Activated T-cell treated with anti-CD3 and anti-CD28 coated beads for 4 hours (primary cell): ENCODE measurements at places on chromosomes 6 and 20.

DNA sequence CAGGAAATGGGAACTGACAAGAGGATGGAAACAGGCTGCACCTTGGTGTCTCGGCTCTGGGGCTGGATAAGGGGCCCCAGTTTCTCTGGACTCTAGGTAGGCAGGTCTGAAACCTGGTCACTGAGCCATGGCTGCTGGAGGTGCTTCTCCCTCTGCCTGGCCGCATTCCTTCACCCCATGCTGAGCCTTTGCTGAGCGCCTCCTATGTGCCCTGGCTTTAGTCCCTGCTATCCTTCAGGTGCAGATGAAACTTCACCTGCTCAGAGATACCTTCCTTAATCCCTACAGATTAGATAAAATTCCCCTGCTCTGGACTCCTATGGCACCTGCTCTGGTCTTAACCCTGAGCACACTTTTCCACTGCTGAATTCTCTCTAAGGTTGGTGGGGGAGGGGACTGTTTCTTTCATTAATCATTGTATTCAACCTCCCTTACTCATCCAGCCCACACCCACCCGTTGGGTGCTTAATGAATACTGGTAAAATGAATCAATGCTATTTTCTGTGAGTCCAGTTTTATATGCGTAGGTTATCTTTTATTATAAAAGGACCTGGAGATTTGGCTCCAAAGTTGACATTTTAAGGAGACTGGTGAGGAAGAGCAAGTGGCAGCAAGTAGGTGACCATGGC is 19.3 kb downstream of the MYLK4 start:
- DNase-seq, result no peak

GRCh38 chr6:128307671-128308070 is 212.7 kb downstream of the PTPRK start:
- DNase-seq, result no peak

- no peak for DNase-seq
Observed at GRCh38 chr6:5718231-5718947, 288.3 kb downstream of the NRN1 start.

GRCh38 chr6:53148684-53149083 is at the start of gene GCM1:
Gene GCM1, minus strand, starts transcription at chr6:53148841. Its CDS starts 3,209 bp downstream, at chr6:53145632.
- DNase-seq, result no peak

DNA sequence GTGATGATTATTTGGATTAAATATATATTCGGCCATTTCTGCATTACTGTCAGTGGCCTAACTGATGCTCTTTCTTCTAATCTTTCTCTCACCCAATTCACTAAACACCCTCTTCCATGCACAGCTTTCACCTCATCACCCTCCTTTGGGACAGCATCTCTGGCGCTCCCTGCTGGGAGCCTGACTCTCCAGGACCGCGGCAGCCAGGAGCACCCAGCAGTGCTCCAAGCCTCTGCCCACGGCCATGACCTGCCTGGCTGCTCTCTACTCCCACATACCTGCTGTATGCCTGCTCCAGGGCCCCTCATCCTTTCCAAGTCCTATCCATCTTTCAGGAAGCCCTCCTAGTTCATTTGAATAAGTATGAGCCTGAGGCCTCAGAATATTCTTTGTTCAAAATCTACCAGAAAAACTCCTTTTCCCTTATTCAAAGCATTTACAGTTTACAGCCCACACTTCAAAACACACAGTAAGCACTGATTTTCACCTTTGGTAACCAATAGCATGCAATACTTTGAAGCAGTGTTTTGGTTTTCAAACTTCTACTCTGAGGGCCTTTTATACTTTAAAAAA is 15.2 kb downstream of the CTCFL start:
- DNase-seq, result no peak

DNA sequence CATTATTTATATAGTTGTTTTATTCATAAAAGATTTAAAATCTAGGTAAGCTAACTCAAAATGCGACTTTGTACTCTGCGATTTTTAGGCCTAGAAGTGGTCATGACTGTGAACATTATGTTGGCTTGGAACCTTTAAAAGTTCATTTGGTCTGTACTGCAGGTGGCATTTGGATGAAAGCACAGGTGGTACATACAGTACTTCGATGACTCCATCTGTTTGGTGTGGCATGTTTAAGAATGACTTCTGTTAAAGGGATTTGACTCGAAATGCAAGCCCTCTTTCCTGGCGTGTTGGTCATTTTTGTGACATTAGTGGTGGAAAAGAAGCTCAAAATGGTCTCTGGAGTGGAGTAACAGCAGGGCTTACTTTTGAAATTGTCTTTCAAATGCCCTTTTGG is 118.1 kb downstream of the UST start:
- no peak for DNase-seq

- no peak for DNase-seq
Observed at GRCh38 chr6:135424385-135424784, 73.2 kb downstream of the AHI1 start.

DNA sequence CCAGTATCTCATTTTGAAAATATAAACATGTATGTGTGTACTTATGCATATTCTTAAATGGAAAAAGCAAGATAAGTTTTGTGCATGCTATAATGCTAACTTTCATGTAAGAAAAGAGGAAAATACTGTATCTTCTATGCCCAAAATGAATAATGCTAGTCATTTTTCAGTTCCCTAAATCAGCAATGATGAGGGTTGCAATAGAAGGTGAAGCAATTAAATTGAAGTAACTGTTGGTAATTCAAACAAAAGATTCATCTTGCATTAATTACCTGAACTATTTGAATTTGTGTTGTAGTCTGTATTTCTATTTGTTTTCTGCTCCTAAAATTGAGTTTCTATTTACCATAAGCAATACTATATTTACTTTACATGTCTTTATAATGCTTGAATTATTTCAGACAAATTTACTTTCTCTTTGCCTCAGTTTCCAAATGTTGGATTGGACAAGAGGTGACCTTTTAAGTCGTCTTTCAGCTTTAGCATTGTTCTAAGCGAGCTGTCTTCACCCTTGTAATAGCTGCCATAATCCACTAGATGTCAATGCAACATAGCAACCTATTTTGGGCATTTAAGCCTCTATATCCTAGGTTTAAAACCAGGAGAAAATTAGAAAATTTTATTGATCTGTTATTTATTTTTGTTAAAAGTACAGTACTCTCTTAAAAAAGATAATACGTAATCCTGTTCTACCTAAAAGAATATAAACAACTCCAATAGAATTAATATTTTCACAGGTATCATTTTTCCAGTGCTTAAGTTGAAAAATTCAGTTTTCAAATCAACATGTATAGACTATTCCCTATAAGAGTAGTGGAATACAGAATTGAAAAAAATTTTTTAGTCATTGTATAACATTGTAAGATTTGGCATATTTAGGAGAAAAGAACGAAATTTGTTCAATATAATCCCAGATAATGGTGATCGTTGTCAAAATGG is 52.3 kb upstream of the IFNGR1 start:
- DNase-seq, result no peak

DNA sequence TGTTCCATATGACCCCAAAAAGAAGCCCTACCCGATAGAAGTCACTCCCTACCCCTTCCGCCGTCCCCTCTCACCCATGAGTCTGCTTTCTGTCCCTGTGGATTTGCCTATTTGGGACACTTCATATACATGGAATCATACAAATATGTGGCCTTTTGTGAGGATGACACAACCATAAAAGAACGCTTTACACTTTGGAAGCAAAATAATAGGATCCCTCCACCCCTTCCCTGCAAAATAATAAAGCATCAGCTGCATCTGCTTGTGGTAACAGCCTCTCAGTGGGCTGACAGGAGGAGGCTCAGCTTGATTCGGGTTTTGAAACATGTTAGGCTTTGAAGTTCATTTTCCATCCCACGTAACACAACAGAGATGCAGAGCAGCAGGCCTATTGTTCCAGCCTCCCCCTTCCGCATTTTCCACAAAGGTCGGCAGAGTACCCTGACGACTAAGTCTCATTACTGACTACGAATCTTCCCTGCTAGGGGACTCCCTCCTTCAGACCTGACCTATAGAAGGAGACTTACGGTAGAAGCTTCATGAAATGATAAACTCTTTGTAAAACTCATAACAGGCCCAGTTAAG is 99.1 kb downstream of the ALDH8A1 start:
- DNase-seq, result no peak

DNA sequence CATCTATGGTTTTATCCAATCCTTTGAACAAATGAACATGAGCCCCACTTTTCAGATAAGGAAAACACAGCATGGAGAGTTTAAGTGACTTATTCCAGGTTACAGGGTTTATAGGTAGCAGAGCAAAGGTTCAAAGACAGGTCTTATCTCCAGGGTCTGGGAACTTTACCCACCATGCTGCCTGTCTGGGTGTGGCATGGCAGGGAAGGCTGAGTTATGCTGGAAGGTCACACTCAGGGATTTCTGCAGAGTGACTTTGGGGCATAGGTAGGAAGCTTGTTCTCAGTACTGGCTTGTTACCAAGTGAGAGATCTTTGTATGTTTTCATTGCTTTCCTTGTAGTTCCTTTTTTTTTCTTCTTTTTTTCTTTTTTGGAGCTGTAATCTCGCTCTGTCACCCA is 1.8 kb downstream of the ZNF831 start:
- DNase-seq, result no peak

DNA sequence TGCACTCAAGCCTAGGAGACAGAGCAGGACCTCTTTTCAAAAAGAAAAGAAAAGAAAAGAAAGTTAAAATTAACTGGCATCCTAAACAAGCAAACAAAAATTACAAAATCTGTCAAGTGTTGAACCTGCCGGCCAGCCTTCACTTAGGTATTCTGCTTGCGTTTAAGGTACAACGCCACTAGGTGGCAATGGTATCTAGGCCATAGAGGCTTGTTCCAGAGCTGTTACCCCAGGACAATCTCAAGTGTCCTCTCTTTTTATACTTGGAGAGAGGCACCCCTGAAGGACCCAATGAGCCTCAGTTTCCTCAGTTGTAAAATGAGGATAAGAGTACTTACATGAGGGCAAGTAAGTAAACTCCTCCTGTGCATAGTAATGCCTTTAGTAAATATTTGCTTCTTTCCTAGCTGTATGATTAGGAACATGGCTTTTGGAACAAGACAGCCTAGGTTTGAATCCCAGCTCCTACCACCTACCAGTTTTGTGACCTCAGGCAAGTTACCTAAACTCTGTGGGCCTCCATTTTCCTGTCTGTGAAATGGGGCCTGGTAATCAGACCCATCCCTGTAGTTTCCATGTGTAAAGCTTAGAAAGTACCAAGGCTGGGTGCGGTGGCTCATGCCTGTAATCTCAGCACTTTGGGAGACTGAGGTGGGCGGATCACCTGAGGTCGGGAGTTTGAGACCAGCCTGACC is 5.8 kb upstream of the PACSIN1 start:
- DNase-seq, result peak; percentile 41

DNA sequence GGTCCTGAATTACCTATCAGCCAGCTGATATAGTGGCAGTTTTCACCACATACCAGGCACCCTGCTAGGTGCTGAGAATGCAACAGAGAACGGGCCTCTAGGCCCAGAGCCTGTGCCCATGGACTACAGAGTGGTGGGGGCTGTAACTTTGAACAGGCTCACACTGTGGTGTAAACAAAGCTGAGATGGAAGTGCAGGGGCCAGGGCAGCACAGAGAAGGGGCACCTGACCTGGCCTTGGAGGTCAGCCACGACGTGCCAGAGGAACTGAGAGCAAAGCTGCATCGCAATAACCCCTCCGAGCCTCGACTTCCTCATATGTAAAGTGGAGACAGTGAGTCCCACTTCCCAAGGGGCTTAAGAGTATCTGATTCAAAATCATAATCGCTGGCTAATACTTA is 105.8 kb downstream of the MAFB start:
- no peak for DNase-seq

GRCh38 chr20:11748436-11748835 is 169.3 kb upstream of the BTBD3 start:
- DNase-seq, result no peak

- DNase-seq, result no peak
Observed at GRCh38 chr20:51131811-51132210, 108.9 kb upstream of the KCNG1 start.

- no peak for DNase-seq
Observed at GRCh38 chr6:25794784-25795183, 37.1 kb downstream of the SLC17A1 start.

DNA sequence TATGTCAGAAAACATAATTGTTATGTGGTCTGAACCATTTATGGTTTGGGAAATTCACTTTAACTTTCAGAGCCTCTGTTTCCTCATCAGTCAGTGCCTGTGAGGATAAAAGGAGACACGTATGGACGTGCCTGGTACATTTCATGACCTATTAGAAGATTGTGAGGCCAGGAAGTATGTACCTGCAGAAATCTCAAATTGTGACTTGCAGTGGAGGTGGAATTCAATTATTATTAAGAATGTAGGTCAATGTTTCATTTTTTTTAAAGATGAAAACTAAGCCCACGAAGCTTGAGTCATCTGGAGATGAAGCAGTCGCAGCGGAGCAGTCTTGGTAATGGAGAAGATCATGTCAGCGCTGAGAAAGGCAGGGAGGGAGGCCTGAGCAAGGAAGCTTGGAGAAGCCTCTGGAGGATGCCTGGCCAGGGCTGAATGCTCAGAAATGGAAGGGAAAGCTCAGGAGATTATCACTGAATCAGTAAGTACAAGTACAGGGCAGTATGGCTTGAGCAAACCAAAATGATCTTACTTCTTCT is 3.9 kb upstream of the DSE start:
- DNase-seq, result no peak

- no peak for DNase-seq
Observed at GRCh38 chr6:51820555-51820954, 266.9 kb downstream of the PKHD1 start.

DNA sequence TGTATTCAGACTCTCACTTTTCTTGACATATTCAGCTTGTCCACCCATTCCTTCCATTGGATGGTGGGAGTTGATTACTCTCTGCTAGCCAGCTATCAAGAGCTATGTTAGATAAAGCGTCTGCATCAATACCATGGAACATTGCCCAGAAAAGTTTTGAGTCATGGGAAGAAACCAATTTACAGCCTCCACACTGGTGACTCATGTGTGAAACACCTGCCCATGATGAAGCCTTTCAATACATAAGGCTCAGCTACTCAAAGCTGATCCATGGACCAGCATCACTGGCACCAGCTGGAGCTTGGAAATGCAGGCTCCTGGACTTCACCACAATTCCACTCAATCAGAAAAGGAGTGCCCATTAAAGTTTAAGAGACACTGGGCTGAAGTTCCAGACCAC is 16.1 kb downstream of the PLA2G7 start:
- no peak for DNase-seq

- DNase-seq, result no peak
Observed at GRCh38 chr20:19958928-19959327, 58.2 kb upstream of the NAA20 start.

DNA sequence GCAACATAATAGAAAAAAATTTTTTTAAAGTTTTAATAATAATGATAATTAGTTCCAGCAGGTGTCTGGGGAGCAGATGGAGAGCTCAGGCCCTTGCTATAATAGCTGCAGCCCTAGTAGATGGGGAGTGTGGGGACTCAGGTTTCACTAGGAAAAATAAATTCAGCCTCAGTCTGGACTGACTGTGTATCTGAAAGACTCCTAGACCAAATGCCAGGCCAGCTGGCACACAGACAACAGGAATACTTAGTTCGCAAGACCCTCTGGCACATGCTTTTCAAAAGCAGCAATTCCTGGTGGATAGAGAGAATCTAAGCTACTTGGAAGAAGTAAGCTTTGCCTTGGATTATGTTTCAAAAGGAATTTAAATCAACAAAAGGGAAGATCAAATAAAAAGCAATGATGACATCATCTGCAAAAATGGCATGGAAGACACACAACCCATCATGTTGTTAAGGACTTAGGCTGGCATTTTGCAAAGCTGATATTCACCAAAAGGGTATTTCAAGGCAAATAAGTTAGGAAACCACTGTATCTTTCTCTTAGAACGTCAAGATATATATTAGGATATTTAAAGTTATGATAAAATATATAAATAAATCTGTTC is 107.8 kb downstream of the RNGTT start:
- DNase-seq, result no peak
